ENCODE measurements at places on chromosomes 2 and 18.

GRCh38 chr2:225112362-225113126 is 70.3 kb upstream of the DOCK10 start:
- DNase-seq, result no peak

GRCh38 chr2:16664809-16665747 is 556 bp downstream of the CYRIA start:
- DNase-seq, result no peak

GRCh38 chr18:9835825-9836224 is 49.9 kb upstream of the TXNDC2 start:
- DNase-seq, result no peak

- no peak for DNase-seq
Measured at GRCh38 chr2:28568036-28568435, 72.2 kb downstream of the PLB1 start.

DNA sequence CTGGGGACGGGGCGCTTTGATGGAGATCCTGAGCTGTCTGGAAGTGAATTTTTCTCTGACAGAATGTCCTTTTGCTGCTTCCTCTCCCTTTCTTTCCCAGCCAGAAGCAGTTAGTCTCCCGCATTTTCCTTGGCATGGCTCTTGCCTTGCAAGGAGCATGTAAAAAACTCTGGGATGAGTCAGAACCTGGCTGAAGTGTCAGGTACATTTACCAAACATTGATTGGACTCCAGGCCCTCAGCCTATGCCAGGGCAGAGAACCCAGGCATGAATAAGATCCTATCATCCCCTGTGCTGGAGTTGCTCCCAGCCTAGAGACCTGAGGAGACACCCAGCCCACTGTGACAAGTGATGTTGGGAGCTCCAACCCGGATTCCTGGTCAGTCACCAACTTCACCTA is 21.6 kb downstream of the STON1 start:
- no peak for DNase-seq

DNA sequence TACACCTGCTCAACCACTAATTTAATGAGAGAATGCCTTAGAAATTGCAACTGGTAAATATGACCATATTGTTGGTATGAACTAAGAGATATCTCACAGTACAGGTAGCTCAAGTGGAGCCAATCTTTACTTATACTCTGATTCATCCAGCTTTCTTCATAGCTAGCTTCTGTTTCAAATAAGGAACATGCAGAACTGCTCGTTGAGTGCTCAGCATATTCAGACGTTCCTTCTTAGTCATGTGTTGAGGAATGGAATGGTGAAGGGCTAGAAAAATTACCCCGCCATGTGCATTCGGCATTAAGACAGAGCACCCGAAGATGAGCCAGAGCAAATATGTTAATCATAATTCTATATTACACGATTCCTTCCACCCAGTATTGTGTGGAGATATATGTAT is 144.0 kb upstream of the VRK2 start:
- no peak for DNase-seq

DNA sequence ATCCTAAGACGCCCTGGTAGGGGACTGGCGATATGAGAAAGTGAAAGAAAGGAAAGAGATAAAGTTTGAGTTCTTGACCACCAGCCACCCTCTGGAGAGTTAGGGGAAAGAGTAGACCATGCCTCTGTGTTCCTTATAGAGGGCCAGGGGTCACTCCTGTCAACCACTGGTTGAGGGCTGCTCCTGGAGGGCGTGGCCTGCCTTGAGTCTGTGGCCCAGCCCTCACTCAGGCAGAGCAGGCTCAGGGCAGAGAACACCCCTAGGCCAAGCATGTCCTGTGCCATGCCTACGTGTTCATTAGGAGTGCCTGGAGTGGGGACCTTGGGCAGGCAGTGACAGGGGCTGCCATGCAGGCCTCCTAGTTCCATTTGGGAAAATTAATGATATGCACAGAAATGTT is 161.1 kb upstream of the EPB41L3 start:
- DNase-seq, result no peak

GRCh38 chr18:21359746-21360145 is 117.7 kb downstream of the GREB1L start:
- DNase-seq, result no peak

DNA sequence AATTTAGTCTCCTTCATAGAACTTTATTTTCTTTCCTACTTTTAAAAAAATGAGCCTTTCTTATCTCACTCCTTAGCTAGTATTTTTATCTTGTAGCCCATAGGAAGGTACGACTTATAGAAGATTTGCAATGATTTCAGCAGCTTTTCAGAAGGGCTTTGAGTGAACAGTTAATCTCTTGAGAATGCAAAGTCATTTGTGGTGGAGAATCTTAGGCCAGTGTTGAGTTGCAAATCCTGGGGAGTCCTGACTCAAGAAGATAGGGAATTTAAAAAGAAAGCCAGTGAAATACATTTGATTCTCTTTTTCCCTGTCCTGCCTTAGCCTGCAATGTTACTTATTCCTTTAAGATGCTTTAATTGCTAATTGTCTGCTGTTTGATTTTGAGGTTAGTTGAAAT is 33.6 kb downstream of the LYPD6 start:
- DNase-seq, result no peak

GRCh38 chr18:58264840-58265239 is 220.8 kb downstream of the NEDD4L start:
- no peak for DNase-seq

DNA sequence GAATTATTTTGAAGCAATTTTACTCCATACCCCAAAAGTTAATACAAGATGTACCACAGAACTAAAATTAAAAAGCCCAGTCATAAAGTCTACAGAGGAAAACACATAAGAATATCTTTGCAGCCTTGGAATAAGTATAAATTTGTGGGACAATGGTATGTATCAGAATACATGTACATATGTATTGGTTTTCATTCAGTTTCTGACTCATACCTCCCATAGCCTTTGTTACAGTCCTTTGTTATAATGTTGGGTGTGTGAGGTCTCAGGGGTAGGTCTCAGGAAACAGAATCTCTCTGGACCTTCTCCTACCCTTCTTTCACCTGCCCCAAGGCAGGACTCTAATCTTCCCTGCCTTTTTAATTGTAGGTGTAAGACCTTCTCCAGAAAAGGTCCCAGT is 1370.7 kb upstream of the CDH2 start:
- DNase-seq, result no peak

- no peak for DNase-seq
Measured at GRCh38 chr2:47016172-47016913, 100.7 kb upstream of the MCFD2 start.

DNA sequence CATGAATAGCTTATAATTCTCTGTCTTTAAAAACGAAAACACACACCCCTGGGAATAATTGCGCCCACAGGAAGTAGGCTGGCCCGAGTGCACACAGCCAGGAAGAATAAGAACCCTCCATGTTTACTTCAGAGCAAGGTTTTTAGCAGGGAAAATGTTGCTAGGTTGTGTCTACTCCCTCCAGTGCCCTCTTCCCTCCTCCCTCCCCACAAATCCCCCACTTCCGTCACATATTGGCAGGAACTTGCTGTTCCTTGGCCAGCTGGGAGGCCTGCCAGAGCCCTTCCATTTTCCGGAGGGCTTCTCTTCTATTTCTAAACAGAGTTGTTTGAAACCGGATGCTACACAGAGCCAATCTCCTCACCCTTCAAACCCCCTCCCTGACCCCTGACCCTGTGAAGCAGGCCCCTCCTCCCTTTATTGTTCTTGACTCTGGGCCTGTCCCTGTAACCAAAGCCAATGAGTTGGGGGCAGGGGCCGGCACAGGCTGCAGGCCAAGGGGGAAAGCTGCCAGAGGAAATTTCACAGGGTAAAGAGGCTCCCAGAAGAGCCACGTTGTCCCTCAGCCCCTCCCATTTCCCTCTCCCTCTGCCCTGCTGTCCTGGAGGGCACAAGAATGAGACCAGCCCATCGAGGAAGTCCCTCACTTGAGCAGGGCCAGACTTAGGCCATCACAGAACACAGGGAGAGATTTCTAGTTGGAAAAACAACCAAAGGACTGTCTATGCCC is 49.8 kb upstream of the LGALSL start:
- DNase-seq, result no peak

DNA sequence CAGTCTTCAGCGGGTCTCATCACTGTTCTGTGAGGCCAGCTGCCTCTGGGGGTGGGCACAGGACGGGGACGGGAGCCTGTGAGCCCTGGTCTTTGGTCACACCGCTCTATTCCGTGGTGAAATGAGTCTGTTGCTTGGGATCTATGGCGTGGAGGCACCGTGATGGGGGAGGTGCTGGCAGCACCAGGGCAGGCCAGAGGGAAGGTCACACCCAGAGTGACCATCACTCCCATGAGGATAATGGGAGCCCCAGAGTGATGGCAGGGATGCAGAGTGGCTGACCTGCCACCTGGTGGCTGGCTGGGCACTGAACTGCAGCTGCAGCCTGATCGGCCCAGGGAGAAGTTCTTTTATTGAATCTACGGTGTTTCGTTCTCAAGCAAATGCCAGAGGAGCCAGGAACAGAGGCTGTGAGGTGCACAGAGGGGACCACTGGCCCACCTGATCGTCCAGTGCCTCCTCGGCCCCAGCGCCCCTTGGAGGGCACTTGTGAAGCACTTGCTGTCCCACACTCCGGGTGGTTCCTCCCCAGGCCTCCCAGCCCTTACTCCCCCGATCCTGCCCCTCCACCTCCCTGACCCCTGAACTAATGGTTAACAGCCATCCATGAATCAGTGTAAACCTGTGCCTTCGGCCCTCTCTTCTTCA is 17.9 kb downstream of the KCNIP3 start:
- DNase-seq, result no peak

- no peak for DNase-seq
Measured at GRCh38 chr2:118315606-118316005, 227.3 kb downstream of the INSIG2 start.

GRCh38 chr2:76170009-76170384 is 459.3 kb upstream of the GCFC2 start:
- no peak for DNase-seq

DNA sequence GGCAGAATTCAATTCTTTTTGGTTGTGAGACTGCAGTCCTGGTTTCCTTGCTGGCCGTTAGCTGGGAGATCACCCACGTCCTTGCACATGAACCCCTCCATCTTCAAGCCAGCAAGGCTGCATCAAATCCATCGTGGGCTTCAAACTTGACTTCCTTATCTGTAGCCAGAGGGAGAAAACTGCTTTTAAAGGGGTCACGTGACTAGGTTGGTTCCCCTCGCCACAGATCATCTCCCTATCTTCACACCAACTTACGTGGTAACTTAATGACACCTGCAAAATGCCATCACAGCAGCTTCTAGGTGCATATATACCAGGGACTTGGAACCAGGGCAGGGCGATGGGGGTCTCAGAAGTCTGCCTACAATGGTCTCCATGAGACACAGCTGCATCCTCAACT is 169.5 kb downstream of the MTCL1 start:
- no peak for DNase-seq

GRCh38 chr18:1350931-1351450 is 446.3 kb downstream of the ADCYAP1 start:
- DNase-seq, result no peak

DNA sequence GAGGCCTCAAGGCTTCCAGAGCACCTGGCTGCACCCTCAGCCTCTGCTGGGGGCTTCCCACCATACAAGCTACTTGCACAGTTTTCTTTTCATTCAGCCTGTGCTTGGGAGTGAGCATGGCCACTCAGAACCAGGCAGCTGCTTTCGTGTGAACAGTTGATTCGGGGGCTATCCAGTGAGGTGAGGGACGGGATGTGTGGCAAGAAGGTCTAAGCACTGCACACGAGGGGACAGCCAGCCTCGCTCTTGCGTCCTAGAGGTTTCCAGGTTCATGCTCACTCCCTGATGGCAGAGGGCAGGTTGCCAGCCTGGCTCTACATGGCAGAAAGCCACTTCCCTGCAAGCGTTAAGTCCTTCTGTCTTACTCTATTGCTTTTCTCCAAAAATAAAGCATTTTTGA is 146.2 kb downstream of the MBP start:
- no peak for DNase-seq
